ENCODE measurements at places on chromosomes 11 and 22.

- DNase-seq = no peak
Measured at GRCh38 chr11:47229161-47229560, 14.4 kb downstream of the DDB2 start.

- no peak for DNase-seq
Measured at GRCh38 chr11:57196596-57196995, 14.8 kb downstream of the LRRC55 start.

DNA sequence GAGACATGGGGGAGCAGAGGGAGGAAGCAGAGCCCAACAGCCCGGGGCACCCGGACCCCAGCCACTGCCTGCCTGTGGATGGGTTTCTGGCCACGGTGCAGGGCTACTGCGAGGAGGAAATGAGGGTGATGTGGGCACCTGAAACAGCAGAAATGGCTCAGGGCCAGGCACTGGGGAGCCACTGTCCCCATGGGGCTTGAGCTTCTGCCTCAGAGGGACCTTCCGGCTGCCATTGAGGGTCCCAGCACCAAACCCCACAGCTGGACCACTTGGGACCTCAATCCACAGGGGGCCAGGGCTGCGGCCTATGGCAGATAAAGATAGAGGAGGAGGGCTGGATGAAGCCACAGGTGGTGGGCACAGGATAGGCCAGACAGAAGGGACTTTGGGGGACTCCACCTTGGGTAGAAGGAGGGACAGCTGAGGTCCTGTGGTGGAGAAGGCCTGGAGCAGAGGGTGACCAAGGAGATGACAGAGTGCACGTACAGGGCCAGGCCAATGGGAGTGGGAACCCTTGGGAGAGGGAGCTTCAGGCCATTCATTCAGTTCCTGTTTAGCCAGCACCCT, 48.3 kb downstream of the NFAM1 start:
- no peak for DNase-seq

DNA sequence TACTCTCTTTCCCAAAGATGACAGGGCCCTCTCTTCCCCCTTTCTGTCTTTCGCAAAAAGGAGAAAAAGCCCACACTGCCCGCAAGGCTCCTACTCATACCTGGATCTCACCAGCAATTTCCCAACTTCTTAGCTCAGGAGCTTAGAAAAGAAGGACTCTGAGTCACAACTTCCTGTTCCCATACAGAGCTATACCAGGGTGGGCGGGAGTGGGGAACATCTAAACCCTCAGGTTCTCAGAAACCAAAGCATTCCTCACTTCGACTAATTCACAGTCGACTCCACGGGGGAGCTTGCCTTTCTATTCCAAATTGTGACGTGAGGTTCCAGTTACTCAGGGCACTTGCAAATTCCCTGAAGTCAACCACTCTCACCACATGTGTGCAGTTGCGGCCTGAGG, 61.9 kb downstream of the MTNR1B start:
- DNase-seq = no peak

GRCh38 chr11:120334894-120335462, 1.2 kb upstream of the ARHGEF12 start:
- DNase-seq = no peak

DNA sequence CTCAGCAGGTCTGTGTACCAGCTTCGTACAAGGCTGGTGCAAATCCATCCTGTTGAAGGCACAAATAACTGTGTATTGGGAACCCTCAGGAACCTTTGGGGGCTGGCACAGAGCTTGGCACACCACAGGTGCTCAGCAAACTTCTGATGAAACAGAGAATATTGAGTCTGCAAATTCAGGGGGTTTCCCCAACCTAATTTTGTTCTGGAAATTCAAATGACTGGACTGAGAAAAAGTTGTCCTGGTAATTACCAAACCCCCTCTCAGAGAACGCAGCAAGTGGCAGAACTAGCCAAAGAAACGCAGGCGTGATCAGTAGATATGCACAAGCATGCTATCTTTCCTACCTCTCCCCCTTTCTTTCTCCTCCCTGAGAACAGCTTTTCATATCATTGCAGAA, 47.6 kb downstream of the LIF start:
- DNase-seq = no peak
